NCI-H446 treated with DMSO at 0.1 percent for 48 hours (cell line): ENCODE measurements at places on chromosomes 13 and 19.

- DNase-seq, result no peak
Observed at GRCh38 chr13:113616991-113617749, 32.6 kb downstream of the TFDP1 start.

DNA sequence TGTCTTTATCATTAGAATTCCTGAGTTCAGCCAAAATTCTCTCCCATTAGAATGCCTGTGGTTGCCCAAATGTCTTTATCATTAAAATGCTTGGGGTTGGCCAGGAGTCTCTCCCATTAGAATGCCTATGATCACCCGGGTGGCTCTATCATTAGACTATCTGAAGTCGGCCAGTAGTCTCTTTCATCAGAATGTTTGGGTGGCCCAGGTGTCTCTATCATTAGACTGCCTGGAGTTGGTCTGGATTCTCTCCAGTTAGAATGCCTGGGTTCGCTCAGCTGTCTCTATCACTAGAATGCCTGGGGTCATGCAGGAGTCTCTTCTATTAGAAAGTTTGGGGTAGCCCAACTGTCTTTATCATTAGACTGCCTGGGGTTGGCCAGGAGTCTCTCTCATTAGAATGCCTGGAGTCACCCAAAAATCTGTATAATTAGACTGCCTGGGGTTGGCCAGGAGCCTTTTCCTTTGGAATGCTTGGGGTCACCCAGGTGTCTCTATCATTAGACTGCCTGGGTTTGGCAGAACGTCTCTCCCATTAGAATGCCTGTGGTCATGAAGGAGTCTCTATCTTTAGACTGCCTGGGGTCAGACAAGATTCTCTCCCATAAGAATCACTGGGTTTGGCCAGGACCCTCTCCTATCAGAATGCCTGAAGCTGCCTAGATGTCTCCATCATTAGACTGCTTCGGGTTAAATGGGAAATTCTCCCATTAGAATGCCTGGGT lies 1478.3 kb downstream of the UQCRFS1 start:
- DNase-seq, result no peak

- no peak for DNase-seq
Observed at GRCh38 chr19:51921949-51922348, 5.3 kb upstream of the ZNF613 start.

GRCh38 chr19:14450168-14450874 lies 17.2 kb downstream of the PKN1 start:
- no peak for DNase-seq

DNA sequence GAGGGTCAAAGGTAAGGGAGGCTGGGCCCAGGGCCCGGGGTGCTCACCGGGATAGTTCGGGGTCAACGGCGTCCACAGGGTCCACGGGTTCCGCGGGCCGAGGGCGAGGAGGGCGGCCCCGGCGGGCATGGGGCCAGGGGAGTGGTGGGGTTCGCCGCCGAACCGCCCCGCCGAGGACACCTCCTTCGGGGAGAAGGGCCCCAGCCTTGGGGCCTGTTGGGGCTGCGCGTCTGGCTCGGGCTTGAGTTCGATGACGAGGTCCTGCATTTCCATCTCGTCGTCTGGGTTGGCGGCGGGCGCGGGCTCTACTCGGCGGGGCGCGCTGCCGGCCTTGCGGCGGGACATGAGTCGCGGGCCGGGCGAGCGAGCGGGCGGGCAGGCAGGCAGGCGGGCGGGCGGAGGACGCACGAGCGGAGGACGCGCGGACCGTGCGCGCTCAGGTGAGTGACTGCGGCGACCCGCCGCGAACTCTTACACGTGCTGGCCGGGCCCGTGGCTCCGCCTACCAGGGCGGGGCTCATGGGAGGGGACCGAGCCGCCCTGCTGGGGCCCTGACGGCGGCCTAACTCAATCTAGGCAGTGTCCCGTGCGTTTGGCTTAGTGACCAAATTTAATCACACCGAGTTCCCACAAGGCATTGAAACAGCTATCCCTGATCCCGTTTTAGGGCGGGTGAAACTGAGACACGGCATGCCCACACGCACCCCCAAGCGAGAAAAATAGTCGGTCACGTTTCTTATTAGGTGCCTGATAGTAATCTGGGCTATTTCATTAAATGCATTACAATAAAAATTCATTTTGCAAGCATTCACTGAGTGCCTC lies at the start of gene ZNF296:
Gene ZNF296, minus strand, starts transcription at position 450 of the 822 bp plus-strand sequence. Its CDS starts 105 bp downstream, at position 345.
- peak; percentile 46 for DNase-seq

DNA sequence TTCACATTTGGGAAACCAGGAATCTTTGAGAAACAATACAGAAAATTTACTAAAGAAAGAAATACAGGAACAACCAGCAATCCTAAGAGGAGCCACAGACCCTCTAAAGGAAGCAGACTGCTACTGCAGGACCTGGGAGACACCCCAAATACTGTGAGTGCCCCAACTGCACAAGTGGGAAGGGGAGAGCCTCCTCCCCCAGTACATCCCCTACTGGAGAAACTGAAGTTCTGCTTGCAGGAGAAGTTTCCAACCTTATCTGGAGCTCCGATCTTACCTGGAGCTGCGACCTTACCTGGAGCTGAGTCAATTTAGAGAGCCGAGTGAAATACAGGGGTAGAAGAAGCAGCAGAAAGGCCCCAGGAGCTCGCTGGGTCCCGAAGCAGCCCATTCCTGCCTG lies 236.4 kb upstream of the SPRY2 start:
- DNase-seq, result no peak

DNA sequence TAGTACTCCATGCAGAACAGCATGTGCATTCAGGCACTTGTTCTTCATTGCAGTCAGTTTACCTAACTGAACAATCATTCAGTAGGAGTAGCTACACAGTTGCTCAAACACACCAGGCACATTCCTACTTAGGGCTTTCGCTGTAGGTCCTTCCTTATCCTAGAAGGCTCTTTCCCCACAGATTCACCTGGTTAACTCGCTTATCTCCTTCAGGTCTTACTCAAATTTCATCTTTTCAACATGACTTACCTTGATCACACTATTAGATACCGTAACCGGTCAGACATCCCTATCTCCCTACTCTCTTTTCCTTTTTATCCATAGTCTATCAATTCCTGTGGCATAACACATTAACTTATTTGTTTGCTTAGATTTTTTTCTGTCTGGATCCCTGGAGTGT lies 14.6 kb downstream of the EDNRB start:
- DNase-seq, result no peak

DNA sequence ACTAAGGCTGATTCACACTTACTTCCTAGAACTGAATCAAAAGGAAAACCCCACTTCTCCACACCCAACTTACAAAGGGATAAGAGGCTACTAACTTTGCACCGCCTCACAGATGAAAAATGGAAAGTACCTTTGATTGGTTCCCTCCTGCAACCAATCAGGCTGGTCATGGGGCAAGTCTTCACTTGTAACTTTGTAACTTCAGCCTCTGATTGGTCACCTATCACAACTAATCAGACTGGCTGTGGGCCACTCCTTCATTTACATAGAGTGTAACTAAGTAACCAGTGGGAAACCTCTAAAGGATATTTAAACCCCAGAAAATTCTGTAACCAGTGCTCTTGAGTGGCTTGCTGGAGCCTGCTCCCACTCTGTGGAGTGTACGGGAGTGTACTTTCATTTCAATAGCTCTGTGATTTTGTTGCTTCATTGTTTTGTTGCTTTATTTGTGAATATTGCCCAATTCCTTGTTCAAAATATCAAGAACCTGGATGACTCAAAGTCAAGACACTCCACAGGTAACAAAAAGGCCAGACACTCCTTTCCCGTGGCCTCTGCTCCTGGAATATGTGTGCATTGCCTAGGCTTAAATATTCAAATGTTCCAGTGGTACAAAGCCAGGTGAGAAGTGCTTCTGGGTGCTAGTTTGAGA lies 50.5 kb downstream of the RFC3 start:
- DNase-seq, result no peak

DNA sequence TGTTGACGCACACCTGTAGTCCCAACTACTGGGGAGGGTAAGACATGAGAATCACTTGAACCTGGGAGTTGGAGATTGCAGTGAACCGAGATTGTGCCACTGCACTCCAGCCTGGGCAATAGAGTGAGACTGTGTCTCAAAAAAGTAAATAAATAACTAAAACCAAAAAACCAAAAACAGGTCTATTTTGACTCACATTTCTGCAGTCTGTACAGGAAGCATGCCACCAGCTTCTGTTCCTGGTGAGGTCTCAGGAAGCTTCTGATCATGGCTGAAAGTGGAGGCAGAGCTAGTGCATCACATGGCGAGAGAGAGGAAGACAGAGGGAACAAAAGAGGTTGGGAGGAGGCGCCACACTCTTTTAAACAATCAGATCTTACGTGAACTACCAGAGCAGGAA lies 142.5 kb downstream of the ITGBL1 start:
- no peak for DNase-seq

DNA sequence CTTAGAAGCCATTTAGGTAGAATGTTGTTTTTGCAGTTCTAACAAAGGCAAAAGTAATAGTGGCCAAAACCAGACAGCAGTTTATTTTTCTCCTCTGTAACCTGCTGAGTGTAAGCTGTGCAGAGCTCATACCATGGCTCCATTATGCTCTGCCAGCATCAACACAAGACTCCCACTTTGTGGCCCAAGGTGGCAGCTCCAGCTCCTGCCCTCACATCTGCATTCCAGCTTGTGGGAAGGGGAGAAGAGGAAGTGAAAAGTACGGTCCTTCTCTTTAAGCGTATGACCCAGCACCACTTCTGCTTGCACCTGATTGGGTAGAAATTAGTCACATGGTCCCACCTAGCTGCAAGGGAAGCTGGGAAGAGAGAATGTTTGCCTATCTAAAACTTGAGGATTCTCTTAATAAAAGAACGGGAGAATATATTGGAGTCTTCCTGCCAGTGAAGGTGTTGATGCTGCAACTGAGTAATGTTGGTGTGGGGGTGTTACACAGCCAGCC lies 19.2 kb downstream of the ADGRE1 start:
- no peak for DNase-seq

- no peak for DNase-seq
Observed at GRCh38 chr13:48222358-48223301, 10.4 kb upstream of the ITM2B start.

- no peak for DNase-seq
Observed at GRCh38 chr13:42548731-42549551, 25.0 kb upstream of the TNFSF11 start.

DNA sequence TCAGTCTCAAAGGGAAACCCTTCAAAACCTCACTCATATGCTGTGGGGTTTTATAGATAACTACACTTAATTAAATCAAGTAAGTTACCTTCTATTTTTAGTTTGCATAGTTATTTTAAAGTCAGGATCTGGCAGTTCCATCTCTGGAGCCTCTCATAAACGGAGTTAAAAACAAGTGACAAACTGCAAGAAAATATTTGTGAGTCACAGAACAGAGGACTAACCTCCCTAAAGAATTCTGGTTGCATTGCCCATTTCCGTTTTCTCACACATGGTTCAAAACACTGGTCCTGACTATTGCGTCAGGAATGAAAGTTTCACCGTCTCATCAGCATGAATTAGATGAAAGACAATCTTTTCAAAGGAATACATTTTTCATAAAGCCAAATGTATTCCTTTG lies 10.6 kb downstream of the RXFP2 start:
- no peak for DNase-seq

- no peak for DNase-seq
Observed at GRCh38 chr19:21593934-21594820, 88.8 kb downstream of the ZNF429 start.

DNA sequence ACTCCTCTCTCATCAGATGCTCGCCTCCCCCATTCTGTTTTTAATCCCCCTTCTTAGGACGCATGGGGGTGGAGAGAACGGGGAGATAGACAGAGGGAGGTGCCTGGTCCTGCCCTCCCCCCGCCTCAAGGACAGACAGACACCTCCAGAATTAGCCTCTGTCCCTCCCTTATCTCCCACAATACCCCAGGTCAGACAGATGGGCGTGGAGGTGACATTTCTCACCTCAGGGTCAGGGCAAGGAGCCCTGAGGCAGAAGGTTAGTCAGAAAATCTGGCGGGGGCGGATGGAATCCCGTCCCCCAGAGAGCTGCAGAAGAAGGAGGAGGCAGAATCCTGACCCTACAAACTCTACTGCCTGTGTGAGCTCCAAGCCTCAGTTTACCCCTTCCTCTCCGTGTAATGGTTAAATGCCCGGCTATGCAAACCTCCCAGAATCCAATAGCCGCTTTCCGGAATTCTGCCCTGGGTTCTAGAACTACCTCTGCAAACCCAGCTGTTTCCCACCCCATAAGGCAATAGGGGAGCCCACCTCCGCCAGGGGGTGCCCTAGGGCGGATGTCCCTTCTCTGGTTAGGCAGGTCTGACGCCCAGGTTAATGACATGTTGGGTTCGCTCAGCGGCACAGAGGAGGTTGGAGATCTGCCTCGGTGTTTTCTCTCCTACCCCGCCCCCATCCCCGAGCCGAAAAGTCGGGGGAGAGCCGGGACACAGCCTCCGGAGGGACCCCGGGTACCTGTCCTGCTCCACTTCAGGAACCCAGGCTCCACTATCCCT lies 900 bp downstream of the PPP1R13L start:
- no peak for DNase-seq

DNA sequence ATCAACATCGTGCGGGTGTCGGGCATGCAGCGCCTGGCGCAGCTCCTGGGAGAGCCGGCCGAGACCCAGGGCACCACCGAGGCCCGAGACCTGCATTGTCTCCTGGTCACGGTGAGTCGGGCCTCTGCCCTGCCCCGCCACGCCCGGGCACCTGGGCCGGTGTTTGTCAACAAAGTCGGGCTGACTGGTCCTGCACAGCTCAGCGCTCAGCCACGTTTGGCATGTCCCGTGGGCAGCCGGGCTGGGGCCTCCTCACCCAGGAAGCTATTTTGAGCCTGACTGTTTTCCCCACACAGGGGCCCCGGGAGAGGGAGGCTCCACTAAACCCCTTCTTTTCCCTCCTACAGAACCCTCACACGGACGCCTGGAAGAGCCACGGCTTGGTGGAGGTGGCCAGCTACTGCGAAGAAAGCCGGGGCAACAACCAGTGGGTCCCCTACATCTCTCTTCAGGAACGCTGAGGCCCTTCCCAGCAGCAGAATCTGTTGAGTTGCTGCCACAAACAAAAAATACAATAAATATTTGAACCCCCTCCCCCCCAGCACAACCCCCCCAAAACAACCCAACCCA lies 1.3 kb downstream of the GADD45B start:
- DNase-seq, result no peak

GRCh38 chr13:27295096-27295495 lies 24.5 kb downstream of the RASL11A start:
- DNase-seq, result no peak

DNA sequence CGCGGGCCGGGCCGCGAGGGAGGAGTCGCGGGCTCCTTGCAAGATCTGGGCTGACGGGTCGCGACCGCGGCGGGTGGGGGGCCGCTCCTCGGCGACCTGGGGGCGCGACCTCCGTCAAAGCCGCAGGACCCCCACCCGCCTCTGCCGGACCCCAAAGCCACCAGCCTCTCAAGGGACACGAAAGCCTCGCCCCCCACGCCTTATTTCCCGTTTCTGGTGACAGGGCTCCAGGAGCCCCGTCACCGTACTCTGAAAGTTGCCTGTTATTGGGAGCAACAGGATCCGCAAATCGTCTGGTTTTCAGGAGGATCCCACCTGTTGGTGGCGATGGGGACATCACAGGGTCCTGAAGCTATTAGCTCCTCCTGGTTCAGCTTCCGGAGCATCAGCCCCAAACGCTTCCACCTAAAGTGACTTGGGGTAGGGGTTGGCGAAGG lies 530 bp downstream of the MAU2 start:
- DNase-seq, result no peak

- DNase-seq, result no peak
Observed at GRCh38 chr19:42480335-42481095, 37.8 kb upstream of the CXCL17 start.
